Cardiac septum (tissue), 1 donor: ENCODE measurements at places on chromosomes 3 and 15. TPM values are rescaled to one million over a fixed set of nuclear protein-coding genes. Genes with fewer than 3 reads are reported as not detected.
A peak's percentile ranks its signal among the peaks of the same experiment; 100 is the strongest.

GRCh38 chr15:78950902-78951840 is 6.3 kb upstream of the CTSH start:
- DNase-seq = no peak

DNA sequence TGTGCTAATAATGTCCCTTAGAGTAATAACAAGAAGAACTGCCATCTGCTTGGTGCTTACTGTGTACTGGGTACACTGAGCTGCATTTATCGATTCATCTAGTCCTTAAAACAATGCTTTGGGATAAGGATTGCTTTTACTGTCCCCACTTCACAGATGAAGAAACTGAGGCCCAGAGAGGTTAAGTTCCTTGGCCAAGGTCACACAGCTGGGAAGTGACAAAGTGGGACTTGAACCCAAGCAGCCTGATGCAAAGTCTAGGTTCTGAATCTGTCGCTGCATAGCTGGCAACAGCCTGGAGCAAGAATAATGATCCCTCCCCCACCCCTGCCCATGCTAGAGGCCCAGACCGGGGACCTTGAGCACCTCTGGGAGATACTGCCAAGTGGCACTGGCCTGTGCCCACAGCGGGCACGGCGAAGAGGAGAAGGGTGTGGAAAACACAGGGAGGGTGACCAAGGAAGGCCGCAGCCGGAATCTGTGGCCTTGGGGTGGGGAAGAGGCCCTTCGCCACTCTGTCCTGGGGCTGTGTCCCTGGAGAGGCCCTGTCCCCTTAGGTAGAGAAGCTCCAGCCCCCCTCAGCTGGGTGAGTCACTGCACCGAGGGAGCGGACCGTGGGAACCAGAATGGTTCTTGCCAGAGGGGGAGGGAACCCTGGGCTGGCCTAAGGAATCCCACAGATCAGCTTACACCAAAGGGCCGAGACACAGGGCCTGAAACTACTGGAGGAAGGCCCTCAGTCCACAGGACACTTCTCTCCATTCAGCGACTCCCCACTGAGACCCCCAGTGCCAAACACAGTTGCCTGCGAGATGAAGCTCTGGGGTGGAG is 3.5 kb downstream of the PLXND1 start:
- peak; percentile 87 for DNase-seq

DNA sequence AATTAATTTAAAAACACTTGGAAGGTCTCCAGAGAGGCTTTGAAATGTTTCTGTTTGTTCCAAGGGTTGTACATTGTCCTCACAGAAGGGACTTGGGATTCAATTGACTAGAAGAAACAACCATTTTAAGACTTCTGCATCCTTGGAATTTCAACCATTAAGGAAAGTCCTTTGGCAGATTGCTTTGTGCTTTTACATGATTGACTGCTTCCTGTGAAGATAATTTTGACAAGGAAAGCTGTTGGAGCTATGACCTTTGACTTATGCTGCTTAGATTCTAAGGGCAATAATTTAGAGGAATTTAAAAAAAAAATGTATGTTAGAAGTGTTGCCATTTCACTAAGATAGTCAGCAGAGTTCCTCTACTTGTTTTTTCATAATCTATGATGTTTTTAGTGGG is 483.9 kb upstream of the TBL1XR1 start:
- no peak for DNase-seq

DNA sequence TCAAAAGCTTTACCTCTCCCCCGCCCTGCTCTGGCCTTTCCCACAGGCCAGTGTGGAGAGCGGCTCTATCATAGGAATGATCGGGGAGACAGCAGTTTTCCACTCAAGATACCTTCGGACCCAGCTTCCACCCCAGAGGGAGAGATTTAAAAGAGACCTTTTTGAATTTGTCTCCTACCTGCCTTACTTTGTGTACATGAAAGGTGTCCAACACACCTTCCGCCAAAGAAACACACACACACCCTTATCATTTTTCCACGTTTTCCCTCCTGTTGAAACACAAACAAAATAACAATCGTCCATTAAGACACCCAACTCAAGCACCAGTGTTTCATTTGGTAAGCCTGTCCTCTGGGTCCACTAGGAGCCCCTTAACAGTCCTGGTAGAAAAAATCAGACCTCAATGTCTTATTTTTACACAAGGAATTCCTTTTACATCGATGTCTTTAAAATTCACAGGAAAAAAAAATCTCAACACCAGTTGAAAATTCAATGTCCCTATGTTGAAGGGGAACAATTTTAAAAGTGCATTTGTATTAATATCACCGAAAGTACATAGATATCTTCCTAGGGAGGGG is 4.0 kb downstream of the HES1 start:
- no peak for DNase-seq

The ACSBG1 gene
- not detected for total RNA-seq

The ST3GAL6 gene
- 87.0 TPM for total RNA-seq
